ENCODE measurements at places on chromosomes 2 and 18.

GRCh38 chr2:113842919-113843736, 46.8 kb upstream of the ACTR3 start:
- DNase-seq, result no peak

DNA sequence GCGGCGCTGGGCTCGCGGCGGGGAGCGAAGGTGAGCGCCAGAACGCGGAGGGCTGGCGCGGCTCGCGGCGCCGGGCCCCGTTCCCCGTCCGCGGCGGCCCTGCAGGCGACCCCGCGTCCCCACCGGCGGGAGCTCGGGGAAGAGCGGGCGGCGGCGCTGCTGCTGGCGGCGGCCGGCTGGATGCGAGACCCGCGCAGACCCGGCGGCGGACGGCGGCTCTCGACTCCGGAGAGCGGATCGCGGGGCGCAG, 213 bp downstream of the DOK6 start:
- no peak for DNase-seq

GRCh38 chr18:45677276-45677807, 46.6 kb upstream of the SLC14A1 start:
- DNase-seq, result no peak

DNA sequence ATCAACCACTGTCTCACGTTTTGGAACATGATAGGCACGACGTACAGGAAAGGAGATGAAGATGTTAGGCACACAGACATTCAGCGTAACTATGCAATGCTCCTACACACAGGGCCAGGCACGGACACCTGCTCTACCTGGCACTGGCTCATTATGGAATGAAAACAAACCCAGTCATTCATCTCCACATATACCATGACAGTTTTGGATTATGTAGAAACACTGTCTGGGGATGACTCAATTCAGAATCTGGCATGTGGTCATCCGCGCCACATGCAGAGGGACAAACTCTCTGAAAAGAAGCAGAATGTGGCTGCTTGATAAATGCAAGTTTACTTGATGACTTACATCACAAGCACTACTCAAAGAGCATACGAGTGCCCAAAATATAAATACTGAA, 29.5 kb upstream of the NFU1 start:
- DNase-seq, result no peak

DNA sequence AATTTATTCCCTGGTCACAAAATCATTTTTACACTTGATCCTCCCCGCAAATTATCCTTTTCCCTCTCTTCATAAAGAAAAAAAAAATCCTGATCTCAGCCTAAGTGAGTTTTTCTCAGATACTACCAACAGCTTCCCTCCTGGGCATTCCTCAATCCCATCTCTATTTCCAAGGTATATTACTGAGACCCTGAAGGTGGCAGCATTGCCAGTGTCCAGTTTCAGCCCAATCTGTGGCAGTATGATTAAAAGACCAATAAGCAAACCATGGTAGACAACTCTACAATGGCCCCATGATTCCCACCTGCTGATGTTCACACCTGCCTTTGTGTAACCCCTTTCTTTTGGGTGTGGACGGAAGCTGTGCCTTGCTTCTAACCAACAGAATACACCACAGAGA, 45.1 kb downstream of the CCDC93 start:
- DNase-seq, result no peak

GRCh38 chr2:198664321-198664720, 793.4 kb downstream of the SATB2 start:
- no peak for DNase-seq

GRCh38 chr2:40279482-40279881, 172.4 kb downstream of the SLC8A1 start:
- no peak for DNase-seq

GRCh38 chr2:98552499-98553179, 55.7 kb downstream of the COA5 start:
- DNase-seq, result no peak

- no peak for DNase-seq
Measured at GRCh38 chr2:54606393-54606958, 117.0 kb upstream of the EML6 start.

GRCh38 chr18:12092398-12093229, 1.0 kb upstream of the ANKRD62 start:
- DNase-seq, result no peak

- no peak for DNase-seq
Measured at GRCh38 chr2:232422051-232422450, 15.4 kb downstream of the ALPG start.

DNA sequence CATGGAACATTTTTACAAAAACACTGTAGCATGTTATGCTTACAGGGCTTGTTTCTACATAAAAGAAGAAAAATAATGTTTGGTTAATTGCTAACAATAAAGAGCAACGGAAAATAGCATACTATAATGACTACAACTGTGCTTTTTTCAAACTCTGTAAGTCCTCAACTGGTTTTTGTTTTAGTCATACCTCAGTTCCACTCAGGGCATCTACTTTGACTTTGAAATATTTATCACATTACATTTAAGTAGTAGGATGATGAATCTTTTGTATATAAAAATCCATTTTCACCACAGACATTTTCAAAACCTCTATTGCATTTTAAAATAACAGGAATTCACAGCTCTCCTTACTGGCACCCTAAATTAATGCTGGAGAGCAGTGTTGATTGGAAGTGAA, 8.3 kb downstream of the SATB2 start:
- DNase-seq, result no peak

DNA sequence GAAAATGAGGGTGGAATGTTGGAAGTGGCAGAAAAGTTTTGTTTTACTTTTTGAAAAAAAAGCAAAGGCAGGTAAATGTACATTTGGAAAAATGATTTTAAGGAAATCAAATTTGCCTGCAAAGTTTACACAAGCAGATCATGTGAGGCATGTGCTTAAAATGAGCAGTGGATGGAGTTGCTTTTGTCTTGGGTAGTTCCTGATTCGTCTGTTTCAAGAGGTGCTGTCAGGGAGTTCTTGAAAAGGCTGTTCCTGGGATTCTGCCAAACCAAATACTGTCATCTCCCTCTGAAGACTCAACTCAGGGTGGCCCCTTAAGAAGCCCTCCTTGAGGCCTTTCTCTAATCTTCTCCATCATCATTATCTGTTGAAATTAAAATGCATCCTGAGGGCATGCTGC, 59.0 kb downstream of the TACR1 start:
- DNase-seq, result no peak

GRCh38 chr2:222837643-222838056, 23.2 kb upstream of the ACSL3 start:
- DNase-seq, result no peak

DNA sequence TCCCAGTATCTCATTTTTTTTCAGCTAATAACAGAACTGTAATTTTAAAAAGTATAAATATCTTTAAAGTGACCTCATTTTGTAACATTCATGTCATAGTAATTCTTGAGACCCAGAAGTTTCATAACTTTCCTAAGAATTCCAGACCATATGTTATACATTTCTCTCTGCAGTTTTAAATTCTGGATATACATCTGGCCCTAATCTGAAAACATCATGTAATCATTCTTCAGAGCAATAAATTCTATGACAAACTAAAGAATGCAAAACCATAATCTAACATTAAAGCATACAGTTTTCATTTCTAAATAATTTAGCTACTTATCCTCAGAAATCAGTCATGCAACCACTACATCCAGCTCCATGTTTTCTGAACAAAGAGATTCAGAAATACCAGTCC, 198.3 kb upstream of the SLC35G4 start:
- DNase-seq, result no peak

Measured in stromal cell of bone marrow (primary cell).